ENCODE measurements at places on chromosomes 11 and 22.

DNA sequence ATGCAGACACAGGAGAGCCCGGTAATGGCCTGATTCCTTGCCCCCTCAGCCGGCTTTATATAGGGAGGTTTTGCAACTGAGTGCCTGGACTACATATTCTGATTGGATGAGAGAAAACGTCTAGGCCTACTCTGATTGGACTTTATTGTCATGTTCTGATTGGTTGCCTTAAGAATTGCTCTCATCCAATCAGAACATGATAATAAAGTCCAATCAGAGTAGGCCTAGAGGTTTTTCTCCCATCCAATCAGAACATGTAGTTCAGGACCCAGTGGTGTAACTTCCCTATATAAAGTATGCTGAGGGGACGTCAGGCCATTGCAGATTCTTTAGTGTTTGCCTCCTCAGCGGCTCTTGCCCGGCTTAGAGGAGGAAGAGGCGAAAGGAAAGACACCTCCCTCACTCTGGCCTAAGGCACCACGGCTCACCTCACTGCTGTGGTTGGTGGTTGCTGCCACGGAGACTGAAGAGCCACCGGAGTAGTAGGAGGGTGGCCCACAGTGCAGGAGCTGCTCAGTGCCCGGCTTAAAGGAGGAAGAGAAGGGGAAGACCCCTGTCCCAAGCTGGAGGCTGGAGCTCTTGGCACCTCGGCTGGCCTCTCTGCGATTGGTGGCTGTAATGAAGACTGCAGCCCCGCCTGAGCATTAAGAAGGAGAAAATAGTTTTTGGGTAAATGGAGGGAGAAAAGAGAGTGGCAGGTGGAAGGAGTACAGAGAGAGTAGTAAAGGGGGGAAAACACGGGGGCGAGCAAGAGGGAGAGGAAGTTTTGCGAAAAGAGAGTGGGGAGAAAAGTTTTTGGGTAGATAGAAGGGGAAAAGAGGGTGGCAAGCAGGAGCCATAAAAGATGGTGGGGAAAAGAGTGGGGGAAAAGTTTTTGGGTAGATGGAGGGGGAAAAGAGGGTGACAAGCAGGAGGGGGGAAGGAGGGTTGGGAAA is 116.7 kb upstream of the SERPIND1 start:
- no peak for DNase-seq

DNA sequence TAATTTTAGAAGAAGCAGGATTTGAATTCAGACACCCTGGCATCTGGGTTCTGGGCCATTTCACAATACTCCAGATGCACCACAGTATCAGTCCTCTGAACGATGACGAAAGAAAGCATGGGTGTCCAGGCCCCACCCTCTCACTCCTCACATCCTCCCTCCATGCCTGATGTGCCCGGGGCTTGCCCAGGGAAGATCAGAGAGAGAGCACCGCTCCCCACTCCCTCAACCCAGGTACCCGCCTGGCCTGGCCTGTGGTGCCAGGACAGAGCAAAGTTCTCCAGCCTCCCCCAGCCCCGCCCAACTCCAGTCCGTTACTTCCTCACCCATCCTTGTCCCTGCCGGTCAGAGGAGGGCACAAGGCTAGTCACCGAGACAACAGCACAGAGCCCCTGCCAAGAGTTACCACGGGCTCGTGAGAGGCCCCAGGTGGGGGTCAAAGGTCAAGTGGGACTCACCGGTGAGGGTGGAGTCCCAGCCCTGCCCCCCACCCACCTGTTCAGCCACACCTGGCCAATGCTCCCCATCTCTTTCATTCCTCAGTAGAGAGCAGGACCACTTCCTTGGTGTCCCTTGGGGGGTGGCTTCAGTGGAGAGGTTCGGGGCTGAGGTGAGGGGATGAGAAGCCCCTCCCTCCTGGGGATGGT is 8.1 kb downstream of the BCL9L start:
- DNase-seq: peak; percentile 93

DNA sequence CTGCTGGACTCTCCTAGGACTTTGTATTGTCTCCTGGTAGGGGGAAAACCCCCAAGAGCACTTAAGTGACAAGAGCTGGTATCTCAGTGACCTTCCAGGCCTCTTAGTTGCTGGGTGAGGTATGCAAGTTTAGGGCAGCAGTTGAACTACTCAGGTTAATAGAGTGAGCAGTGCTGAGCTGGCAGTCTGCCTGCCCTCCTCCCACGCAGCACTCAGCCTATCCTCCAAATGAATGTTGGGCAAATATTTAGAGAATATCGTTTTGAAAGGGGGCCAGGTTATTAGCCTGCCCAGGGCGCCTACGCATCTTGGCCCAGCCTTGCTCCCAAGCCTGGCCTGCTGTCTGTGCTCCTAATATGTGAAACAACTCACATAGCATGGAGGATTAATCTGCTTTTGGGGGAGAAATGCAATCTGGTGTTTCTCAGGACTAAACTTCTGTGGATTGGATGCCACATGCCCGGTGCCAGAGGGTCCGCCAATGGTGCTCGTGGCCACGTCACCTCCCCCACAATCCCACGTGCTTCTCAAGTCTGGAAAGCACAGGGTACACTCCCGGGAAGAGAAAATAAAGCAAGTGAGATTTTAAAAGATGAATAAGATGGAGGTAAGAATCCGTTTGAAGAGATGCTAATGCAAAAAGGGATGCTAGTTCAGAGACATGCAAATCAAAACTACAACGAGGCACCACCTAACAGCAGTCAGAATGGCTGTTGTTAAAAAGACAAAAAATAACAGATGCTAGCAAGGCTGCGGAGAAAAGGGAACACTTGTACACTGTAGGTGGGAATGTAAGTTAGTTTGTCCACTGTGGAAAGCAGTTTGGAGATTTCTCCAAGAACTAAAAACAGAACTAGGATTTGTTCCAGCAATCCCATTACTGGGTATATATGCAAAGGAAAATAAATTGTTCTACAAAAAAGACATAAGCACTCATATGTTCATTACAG is 67.7 kb downstream of the SPON1 start:
- peak; percentile 47 for DNase-seq

GRCh38 chr11:34154059-34154875 is 48.8 kb downstream of the NAT10 start:
- no peak for DNase-seq

DNA sequence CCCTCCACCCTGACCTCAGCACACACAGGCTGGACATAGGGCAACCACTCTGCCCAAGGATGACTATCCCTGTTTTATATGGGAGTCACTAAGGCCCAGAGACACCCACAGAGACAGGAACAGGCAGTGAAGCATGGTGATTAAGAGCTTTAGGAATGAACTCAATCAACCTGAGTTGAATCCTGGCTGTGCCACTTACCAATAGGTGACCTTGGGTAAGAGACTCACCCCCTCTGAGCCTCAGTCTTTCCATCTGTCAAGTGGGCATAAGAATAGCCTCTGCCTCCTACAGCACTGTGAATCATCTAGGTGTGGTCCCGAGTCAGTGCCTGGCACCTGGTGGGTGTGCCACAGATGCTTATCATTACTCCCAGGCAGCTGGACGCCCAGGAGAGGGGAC is 6.8 kb downstream of the CRYBB1 start:
- no peak for DNase-seq
